Activated T-helper 9 cell treated with anti-CD3 and anti-CD28 coated beads, Interleukin-2, amount 50 U/mL, for 16 hours (primary cell): ENCODE measurements at places on chromosomes 2 and 18.
A peak's percentile ranks its signal among the peaks of the same experiment; 100 is the strongest.

- DNase-seq: no peak
Measured at GRCh38 chr2:230879271-230879882, 14.6 kb downstream of the ITM2C start.

DNA sequence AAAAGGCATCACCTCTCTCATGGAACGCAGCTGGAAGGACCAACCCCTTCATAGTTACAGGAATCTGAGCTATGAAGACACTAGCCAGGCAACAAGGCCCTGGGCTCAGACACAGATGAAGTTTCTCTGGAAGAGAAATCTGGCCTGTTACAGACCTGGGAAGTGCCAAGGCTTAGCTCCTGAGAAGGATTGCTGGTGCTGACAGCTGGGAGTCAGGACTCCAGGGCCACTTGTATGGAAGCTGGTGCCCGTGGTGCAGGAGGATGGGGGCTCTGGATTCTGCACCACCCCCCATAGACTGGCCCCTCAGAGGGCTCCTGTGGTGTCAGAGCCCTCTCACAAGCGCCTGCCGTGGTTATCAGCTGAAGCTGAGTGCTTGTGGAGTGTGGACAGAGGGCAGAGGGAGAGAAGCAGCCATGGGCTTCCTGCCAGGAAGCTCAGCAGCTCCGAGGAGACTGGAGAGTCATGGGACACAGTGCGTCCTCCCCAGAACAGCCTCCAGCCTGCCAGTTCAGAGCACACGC lies 87.3 kb upstream of the LCLAT1 start:
- DNase-seq: no peak

DNA sequence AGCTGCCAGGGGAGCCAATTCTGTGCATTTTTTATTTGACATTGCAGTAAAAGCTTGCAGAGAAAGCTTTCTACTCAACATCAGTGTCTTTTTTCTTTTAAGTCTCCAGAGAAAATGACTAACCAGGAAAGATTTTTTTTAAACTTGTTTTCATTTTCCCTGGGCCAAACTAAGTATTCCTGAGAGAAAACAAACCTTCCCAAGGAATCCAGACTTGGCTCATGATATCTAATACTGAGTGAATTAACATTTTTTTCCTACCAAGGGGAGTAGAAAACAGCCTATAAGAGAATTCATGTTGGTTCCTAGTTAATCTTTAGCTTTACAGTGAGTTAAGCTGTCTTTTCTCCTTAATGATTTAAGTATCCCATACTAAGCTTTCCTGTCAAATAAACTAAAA lies 46.7 kb downstream of the DAPL1 start:
- no peak for DNase-seq

GRCh38 chr2:77521931-77522470 lies at the start of gene LRRTM4:
LRRTM4 (minus strand) TSS chr2:77522376.
- DNase-seq: no peak

- no peak for DNase-seq
Measured at GRCh38 chr18:47944972-47945852, 14.8 kb upstream of the SMAD2 start.

- DNase-seq: no peak
Measured at GRCh38 chr2:161134547-161135518, 25.4 kb upstream of the TANK start.

GRCh38 chr2:23900541-23901322 lies 26.2 kb downstream of the ATAD2B start:
- no peak for DNase-seq

DNA sequence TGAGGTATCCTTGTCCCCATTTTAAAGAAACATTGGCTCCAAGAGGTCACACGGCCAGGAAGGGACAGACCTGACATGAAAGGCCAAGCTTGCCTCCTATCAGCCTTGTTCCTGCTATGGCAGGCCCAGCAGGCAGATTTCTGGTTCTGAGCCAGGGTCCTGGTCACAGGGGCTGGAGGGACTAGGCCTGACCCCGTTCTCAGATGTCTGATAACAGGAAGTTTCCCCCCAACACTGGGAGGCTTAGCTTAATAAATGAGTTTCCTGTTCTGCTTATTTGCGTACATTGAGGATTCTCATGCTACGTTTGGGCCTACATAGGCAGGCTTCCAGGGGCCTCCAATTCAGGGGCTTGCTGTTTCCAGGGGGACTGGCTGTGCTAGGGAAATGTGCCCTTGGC lies 107.8 kb upstream of the LTBP1 start:
- DNase-seq: no peak

DNA sequence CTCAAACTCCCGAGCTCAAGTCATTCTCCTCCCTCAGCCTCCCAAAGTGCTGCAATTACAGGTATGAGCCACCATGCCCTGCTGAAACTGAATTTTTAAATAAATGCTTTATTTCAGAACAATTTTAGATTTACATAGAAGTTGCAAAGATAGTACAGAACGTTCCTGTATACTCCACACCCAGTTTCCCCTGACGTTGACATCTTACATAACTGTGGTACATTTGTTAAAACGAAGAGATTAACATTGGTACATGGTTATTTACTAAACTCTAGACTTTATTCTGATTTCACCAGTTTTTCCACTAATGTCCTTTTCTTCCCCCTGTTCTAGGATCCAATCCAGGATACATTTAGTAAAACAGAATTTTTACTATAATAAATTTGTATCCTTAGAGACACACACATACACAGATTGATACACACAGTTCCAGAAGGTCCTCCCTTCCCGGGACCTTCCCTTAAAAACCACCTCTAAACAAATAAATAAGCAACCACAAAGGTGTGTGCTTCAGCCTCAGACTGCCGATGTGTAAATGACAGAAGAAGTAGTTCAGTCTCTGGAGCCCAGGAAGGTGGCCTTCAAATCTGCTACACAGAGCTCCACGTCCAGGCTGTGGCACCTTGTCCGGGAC lies 6.9 kb downstream of the NEU2 start:
- DNase-seq: no peak

DNA sequence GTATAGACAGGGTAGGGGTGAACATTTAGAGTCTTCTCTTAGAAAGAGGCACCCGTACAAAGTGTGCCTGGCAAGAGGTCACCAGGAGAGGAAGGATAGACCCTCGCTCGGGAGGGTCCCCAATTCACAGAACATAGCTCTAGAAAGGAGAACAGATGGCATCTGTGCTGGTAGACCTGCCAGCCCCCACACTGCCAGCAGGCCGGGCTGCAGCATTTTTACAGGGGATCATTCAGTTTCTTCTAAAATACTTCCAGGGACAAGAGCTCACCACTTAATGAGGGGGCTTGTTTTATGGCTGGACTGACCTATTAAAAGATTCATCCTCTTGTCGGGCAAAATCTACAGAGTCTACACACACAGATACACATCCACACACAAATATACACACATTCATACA lies 149.9 kb downstream of the SEPTIN10 start:
- DNase-seq: no peak

DNA sequence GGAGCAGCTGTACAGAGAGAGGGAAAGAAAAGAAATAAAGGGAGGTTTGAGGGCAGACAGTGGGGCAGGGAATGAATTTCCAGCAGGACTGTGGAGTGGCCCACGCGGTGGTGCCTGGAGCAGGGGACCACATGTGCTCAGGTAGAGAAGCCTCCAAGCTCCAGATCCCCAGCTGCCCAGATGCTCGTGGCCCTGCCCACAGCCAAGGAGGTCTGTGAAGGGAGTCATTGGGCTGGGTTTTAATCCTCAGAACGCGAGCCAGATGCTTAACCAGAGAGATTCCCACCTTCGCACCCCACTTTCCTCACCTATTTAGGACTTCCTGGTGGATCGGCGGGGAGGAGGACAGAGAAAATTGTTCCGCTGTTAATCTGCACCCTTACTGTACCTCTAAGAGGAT lies 369.4 kb downstream of the PARD3B start:
- DNase-seq: no peak

DNA sequence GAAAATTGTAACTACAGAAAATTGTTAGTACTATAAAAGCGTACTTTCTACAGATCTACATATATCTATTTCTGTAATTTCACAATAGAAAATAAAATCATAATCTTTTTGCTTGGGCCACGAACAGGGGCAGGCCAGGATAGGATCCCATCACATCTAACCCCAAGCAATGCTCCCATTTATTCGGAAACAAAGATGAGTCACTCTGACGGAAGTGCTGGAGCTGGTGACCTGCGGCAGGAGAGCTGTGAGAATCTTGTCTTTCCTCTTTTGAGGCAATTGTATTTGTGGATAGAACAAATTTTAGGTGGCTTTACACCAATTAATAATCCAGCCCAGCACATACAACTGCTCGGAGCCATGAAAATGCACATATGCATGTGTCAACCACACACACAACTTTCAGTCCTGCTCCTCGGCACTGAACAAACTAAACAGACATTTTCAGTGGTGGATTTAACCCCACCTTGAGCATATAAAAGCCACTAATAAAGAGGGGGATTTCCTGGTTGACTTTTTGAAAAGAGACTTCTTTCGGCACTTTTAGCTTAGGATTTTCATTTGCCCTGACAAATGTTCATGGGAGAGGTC lies 22.3 kb upstream of the INSIG2 start:
- DNase-seq: no peak

DNA sequence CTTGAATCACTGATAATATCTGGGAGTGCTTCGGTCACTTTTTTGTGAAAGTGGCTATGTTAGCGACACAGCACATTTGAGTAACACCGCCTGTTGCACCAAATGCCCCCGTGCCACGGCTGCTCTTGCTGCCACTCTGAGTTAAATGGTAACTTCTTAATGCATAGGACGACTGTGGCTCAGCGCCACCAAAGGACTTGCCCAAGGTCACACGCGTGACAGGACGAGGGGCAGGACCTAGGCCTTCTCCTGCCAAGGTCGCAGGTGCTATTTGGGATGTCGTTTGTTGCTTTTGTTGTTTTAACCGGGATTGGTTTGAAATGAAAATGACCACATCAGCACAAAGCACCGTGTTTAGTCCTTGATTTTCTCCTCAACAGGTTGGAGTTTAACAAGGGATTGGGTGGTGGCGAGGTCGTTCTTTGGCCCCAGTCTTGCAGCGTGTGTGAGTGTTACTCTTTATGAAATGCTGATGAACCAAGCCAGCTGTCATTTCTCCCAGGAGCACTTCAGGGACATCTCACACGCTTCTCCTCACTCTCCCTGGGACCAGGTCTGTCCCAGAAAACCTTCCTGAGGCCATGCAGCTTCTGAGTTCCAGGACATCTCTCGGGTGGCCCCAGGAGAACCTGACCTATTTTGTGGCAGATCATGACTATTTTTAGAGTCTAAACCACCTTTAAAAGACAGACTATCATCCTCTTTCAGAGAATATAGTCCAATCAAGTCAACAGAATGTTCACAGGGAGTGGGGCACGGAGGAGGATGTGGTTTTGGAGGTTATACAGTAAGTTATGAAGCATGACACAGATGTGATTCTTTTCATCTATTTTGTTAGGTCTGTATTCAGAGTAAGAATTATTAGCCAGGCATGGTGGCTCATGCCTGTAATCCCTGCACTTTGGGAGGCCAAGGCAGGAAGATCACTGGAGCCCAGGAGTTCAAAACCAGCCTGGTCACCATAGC lies 49.9 kb downstream of the MTCL1 start:
- peak; percentile 9 for DNase-seq

DNA sequence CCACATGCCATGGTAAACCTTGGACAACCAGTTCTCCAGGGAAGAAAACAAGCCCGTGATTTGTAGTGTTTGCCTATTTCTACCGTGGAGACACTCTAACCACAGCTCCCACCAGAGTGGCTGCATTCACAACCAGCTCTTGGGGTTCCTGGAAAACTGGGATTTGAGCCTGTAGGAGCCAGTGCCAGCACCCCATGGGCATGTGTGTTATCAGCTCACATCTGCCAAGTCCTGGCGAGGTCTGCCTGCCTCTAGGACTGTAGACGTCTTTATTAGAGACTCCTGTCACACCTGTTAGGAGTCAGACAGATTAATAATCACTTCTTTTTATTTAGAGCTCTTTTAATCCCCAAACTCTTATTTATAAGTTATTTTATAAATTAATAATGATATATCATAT lies 41.0 kb downstream of the INPP5D start:
- no peak for DNase-seq

- DNase-seq: no peak
Measured at GRCh38 chr2:117953231-117953630, 60.6 kb downstream of the CCDC93 start.

- no peak for DNase-seq
Measured at GRCh38 chr2:203989521-203989920, 53.0 kb downstream of the ICOS start.

- DNase-seq: no peak
Measured at GRCh38 chr2:32741575-32741974, 113.7 kb downstream of the TTC27 start.

- no peak for DNase-seq
Measured at GRCh38 chr2:203775684-203776083, 69.2 kb downstream of the CD28 start.

GRCh38 chr18:48404716-48405507 lies 4.3 kb downstream of the ZBTB7C start:
- no peak for DNase-seq

DNA sequence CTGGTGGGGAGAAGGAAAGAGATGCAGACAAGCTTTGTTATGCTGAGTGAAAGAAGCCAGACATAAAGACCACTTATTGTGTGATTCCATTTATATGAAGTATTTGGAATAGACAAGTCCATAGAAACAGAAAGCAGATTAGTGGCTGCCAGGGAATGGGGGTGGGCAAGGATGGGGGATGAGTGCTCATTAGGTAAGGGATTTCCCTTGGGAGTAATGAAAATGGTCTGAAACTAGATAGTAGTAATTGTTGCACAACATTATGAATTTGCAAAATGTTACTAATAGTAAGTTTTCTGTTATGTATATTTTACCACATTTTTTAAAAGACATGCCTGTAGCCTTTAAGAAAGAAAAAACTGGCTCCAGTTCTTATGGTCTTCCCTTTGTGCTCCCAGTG lies 154.9 kb downstream of the LNPK start:
- no peak for DNase-seq

GRCh38 chr2:177147093-177147694 lies 65.4 kb upstream of the HNRNPA3 start:
- no peak for DNase-seq

GRCh38 chr2:149732001-149732685 lies 144.6 kb upstream of the MMADHC start:
- DNase-seq: no peak

DNA sequence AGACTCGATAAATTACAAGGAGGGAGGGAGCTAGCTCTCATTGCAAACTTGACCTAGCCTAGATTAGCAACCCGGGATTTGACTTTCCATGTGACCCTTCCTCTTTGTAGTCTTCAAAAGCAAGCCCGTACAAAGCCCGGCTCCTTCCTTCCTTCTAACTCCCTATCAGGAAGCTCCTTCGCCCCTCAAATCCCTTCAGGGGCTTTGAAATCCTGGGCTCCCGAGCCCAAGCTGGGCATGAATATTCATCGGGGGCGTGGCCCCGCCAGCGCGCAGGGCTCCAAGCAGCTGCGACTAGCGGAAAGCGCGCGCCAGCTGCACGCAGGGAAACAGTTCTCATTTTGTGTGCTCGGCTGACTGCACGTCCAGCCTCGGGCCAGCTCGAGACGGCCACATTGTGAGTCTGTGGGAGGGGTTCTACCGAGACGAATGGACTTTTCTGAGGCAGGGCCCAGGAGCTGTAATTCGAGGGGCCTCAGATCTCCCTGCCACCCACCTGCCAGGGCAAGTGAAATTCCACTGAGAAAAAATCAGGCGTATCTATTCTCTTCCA lies 84.0 kb upstream of the PELI1 start:
- peak; percentile 34 for DNase-seq

GRCh38 chr2:101341421-101341820 lies 32.9 kb upstream of the RNF149 start:
- no peak for DNase-seq
